ENCODE measurements at places on chromosomes 11 and 22. TPM values are rescaled to one million over a fixed set of nuclear protein-coding genes. Genes with fewer than 3 reads are reported as not detected.

Gene MGAT3
- 8.1 TPM for polyA plus RNA-seq

Gene TCN2
- polyA plus RNA-seq = 17.1 TPM

Gene MMP7
- polyA plus RNA-seq = not detected

Gene BTG4
- polyA plus RNA-seq = not detected

Gene SCUBE2
- polyA plus RNA-seq = 3.4 TPM

Gene FAM180B
- polyA plus RNA-seq = 0.60 TPM

Gene OR8D2
- polyA plus RNA-seq = not detected

Gene OR2AG2
- polyA plus RNA-seq = not detected

Gene P2RY2
- 3.0 TPM for polyA plus RNA-seq

DNA sequence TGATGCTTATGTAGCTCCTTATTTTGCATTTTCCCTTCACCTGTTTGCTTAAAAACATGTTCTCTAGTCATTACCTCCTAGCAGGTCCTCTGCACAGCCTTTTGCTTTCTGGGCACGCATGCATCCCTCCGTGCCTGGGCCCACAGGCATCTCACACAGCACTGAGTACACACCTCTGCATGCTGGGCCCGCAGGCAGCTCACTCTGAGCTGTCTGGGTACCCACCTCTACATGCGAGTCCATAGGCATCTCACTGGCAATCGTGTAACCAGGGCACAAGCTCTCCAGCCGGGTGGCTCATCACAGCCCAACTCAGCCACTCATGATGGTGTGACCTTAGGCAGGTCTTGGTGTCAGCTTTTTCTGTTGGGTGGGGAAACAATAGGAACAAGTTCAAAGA is 68.7 kb upstream of the GAL start:
- no peak for DNase-seq
- no peak overlapping the region for H3K4me3 ChIP-seq
- peaks cover 59% of the 10 kb centered on the region for H3K36me3 ChIP-seq
- no peak overlapping the region for H3K27ac ChIP-seq

GRCh38 chr22:26888887-26889286 is 231.5 kb downstream of the MIAT start:
- no peaks in the 10 kb centered on the region for H3K36me3 ChIP-seq
- H3K27me3 ChIP-seq = no peaks in the 10 kb centered on the region
- peaks cover 36% of the 10 kb centered on the region for H3K4me1 ChIP-seq
- H3K4me3 ChIP-seq = no peak overlapping the region

- peaks cover 15% of the 10 kb centered on the region for H3K36me3 ChIP-seq
- DNase-seq = no peak
- no peak overlapping the region for H3K4me3 ChIP-seq
- no peak overlapping the region for H3K27ac ChIP-seq
- H3K4me1 ChIP-seq = peaks cover 15% of the 10 kb centered on the region
- no peaks in the 10 kb centered on the region for H3K27me3 ChIP-seq
These were observed 56.9 kb downstream of the PANX1 start for GRCh38 chr11:94185416-94186084.

DNA sequence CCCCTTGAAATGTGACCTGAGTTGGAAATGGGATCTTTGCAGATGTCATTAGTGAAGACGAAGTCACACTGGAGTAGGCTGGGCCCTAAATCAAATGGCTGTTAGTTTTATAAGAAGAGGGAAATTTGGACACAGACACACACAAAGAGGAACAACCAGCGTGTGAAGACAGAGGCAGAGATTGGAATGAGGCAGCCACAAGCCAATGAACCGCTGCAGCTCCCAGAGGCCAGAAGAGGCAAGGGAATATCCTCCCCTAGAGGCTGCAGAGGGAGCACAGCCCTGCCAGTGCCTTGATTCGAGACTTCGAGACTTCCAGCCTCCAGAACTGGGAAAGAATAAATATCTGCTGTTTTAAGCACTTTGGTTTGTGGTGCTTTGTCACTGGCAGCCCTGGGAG is 484.5 kb downstream of the MN1 start:
- H3K36me3 ChIP-seq = no peaks in the 10 kb centered on the region
- no peaks in the 10 kb centered on the region for H3K27me3 ChIP-seq
- no peak overlapping the region for H3K27ac ChIP-seq
- DNase-seq = no peak
- no peak overlapping the region for H3K4me3 ChIP-seq

DNA sequence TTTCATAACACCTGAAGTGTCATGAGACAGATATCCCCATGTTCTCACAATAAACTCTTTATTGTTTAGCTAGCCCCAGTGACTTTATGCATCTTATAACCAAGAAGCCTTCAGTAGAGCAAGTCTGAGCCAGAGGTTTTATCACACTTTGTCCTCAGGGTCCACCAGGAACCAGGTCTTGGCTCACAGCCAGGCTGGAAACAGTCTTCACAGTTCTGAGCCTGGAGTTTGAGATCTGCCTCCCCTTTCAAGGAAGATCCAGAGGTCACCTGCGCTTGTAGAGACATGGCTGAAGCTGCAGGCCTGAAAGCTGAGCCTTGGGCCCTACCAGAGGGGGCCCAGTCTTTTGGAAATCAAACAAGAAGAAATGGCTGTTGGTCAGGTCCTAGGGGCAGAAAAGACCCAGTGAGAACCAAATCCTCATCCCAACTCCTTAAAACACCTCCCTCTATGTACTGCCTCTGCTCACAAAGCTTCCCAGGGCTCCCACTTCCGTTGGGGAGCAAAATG is 3.5 kb downstream of the RRP8 start:
- H3K4me1 ChIP-seq = peaks cover 82% of the 10 kb centered on the region
- H3K36me3 ChIP-seq = peaks cover 29% of the 10 kb centered on the region
- H3K27me3 ChIP-seq = no peaks in the 10 kb centered on the region
- H3K27ac ChIP-seq = no peak overlapping the region
- peak; percentile 64 for DNase-seq

- H3K27ac ChIP-seq = no peak overlapping the region
- no peak for DNase-seq
- no peaks in the 10 kb centered on the region for H3K36me3 ChIP-seq
- H3K4me3 ChIP-seq = no peak overlapping the region
- H3K27me3 ChIP-seq = no peaks in the 10 kb centered on the region
These were observed 42.6 kb downstream of the SLC35F2 start for GRCh38 chr11:107816028-107816427.

GRCh38 chr11:78467931-78468330 is 50.3 kb upstream of the GAB2 start:
- DNase-seq = no peak
- H3K27me3 ChIP-seq = no peaks in the 10 kb centered on the region
- no peak overlapping the region for H3K27ac ChIP-seq
- H3K4me1 ChIP-seq = no peaks in the 10 kb centered on the region
- no peaks in the 10 kb centered on the region for H3K36me3 ChIP-seq

GRCh38 chr11:122046846-122047245 is 69.2 kb downstream of the BLID start:
- DNase-seq = no peak
- no peaks in the 10 kb centered on the region for H3K36me3 ChIP-seq
- no peaks in the 10 kb centered on the region for H3K4me1 ChIP-seq
- H3K27me3 ChIP-seq = no peaks in the 10 kb centered on the region
- no peak overlapping the region for H3K4me3 ChIP-seq

- H3K36me3 ChIP-seq = no peaks in the 10 kb centered on the region
- H3K27me3 ChIP-seq = no peaks in the 10 kb centered on the region
- DNase-seq = no peak
These were observed 139.9 kb downstream of the C11orf91 start for GRCh38 chr11:33560729-33561128.

- H3K27me3 ChIP-seq = no peaks in the 10 kb centered on the region
- H3K4me1 ChIP-seq = no peaks in the 10 kb centered on the region
These were observed 15.3 kb downstream of the TAB1 start for GRCh38 chr22:39414886-39415285.

- no peak for DNase-seq
- no peaks in the 10 kb centered on the region for H3K36me3 ChIP-seq
- no peaks in the 10 kb centered on the region for H3K27me3 ChIP-seq
These were observed 67.7 kb upstream of the SORL1-AS1 start for GRCh38 chr11:121520243-121521144.

DNA sequence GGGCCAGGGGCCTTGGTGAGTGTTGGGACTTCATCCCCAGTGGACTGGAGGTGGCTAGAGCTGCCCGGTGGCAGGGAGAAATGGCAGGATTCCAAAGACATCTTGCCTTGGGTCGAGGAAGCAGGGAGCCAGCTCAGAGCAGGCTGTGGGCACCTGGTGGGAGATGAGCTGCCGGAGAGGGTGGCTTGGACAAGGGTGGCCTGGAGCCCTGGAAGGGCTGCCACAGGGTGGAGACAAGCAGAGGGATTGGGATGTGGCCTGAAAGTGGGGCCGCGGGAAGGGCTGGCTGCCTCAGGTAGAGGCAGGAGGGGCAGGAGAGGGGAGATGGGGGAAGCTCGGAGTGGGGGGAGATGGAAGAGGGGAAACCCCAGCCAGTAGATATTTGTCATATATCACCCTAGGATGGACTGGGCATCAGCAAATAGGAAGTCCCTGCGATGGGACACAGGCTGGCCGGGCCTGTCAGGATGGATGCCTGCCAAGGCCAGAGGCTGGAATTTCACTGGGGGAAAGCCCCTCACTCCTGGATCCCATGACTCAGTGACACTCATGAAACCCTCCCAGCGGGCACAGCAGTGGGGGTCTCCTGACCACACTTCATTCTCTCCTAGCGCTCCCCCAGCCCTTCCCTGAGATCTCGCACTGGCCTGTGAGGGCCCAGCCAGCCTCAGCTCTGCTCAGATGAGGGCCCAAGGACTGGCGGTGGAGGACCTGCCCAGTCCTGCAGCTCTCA is 72.0 kb upstream of the SHISAL1 start:
- H3K27ac ChIP-seq = no peak overlapping the region
- peaks cover 10% of the 10 kb centered on the region for H3K4me1 ChIP-seq
- no peak overlapping the region for H3K4me3 ChIP-seq
- no peaks in the 10 kb centered on the region for H3K27me3 ChIP-seq
- DNase-seq = peak; percentile 46
- H3K36me3 ChIP-seq = no peaks in the 10 kb centered on the region

- no peak overlapping the region for H3K27ac ChIP-seq
- H3K27me3 ChIP-seq = no peaks in the 10 kb centered on the region
- no peaks in the 10 kb centered on the region for H3K36me3 ChIP-seq
These were observed 345.1 kb downstream of the AASDHPPT start for GRCh38 chr11:106422583-106422982.

DNA sequence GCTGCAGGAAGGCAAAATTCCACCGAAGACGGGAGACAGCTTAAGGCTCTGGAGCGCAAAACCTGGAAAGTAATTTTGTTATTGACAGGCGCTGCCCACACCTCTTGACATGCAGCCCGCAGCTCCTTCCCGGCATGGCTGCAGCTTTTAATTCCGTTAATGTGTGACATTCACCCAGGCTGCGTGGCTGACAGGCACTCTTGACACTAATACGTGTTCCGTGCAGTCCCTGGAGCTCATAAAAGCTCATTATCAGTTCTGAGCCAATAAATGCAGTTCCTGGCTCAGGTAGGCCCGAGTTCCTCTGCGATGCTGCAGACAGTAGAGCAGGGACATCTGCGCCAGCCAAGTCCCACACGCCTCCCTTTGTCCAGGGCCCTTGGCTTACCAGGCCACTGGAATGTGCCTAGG is 34.8 kb downstream of the TSPAN18 start:
- H3K27me3 ChIP-seq = no peaks in the 10 kb centered on the region
- H3K27ac ChIP-seq = peak overlapping the region; percentile 91
- no peaks in the 10 kb centered on the region for H3K36me3 ChIP-seq
- H3K4me1 ChIP-seq = peaks cover 52% of the 10 kb centered on the region
- no peak overlapping the region for H3K4me3 ChIP-seq

- H3K4me3 ChIP-seq = no peak overlapping the region
- H3K4me1 ChIP-seq = peaks cover 51% of the 10 kb centered on the region
- no peaks in the 10 kb centered on the region for H3K27me3 ChIP-seq
- peaks cover 21% of the 10 kb centered on the region for H3K36me3 ChIP-seq
These were observed 10.3 kb downstream of the POLDIP3 start for GRCh38 chr22:42604403-42604802.

DNA sequence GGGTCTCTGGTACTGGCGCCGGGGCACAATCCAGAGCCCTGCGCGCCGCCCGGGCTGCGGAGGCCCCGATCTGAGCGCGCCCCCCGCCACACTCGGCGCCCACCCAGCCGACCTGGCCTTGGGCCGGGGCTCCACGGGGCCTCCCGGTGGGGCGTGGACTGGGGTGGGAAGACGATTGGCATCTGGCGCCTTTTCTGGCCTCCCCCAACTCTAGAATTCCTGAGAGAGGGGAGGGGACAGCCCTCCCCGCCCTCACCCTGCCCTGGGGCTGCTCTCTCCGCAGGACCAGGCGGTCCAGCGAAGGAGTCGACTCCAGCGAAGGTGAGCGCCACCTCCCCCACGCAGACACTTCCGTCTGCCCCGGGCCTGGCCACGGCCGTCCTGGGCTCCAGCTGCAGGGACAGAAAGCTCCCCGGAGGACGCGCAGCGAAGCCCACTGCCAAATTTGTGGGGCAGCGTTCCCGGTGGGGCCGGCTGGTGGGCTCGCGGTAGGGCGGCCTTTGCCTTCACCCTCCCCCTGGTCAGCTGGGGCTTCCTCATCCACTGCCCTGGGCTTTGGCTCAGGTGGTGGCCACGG is 593 bp downstream of the SSH3 start:
- H3K36me3 ChIP-seq = peaks cover 44% of the 10 kb centered on the region
- DNase-seq = peak; percentile 69
- peak overlapping the region; percentile 98 for H3K4me3 ChIP-seq
- no peaks in the 10 kb centered on the region for H3K27me3 ChIP-seq
- H3K27ac ChIP-seq = peak overlapping the region; percentile 69

- H3K4me1 ChIP-seq = peaks cover 98% of the 10 kb centered on the region
- no peak for DNase-seq
- peaks cover 46% of the 10 kb centered on the region for H3K36me3 ChIP-seq
- no peaks in the 10 kb centered on the region for H3K27me3 ChIP-seq
These were observed 34.9 kb downstream of the RPL27A start for GRCh38 chr11:8717544-8717875.

GRCh38 chr22:47009304-47010101 is 247.1 kb downstream of the TBC1D22A start:
- H3K36me3 ChIP-seq = no peaks in the 10 kb centered on the region
- no peaks in the 10 kb centered on the region for H3K27me3 ChIP-seq
- DNase-seq = peak; percentile 52
- no peak overlapping the region for H3K4me3 ChIP-seq
- no peak overlapping the region for H3K27ac ChIP-seq

- H3K27me3 ChIP-seq = no peaks in the 10 kb centered on the region
- DNase-seq = no peak
- no peak overlapping the region for H3K27ac ChIP-seq
- no peaks in the 10 kb centered on the region for H3K4me1 ChIP-seq
These were observed 30.0 kb upstream of the RFPL3 start for GRCh38 chr22:32327596-32328171.

DNA sequence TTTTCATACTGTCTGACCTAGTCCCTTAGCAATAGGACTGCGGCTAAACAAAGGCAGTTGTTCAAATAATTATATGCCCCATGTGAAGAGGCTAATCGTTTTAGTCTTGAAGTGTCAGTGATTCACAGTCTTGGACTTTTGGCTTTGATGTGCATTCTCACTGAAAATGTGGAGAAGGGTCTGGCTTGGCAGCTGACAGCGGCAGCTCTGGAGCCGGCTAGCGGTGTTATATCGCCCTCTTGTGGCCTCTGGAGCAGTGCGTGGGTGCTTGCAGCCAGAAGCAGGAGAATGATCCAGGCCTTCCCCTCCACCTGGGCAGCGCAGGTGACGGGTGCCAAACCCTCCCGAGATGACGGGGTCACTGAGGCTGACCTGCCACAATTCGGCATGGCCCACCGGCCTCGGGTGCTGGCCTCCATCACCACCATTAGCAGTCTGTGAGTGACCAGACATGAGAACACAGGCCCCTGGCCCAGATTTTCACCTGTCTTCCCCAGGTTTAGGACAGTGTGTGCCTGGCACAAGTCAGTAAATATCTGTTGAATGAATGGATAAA is 90.3 kb upstream of the PITPNB start:
- H3K4me1 ChIP-seq = peaks cover 27% of the 10 kb centered on the region
- DNase-seq = peak; percentile 87

- no peaks in the 10 kb centered on the region for H3K4me1 ChIP-seq
- no peaks in the 10 kb centered on the region for H3K36me3 ChIP-seq
These were observed 4.2 kb upstream of the IL2RB start for GRCh38 chr22:37153901-37154300.

Measured in sigmoid colon (tissue), 7 donors.